ENCODE measurements at places on chromosomes 5 and 9.

- DNase-seq = no peak
Observed at GRCh38 chr5:4244306-4244705, 648.7 kb downstream of the IRX1 start.

DNA sequence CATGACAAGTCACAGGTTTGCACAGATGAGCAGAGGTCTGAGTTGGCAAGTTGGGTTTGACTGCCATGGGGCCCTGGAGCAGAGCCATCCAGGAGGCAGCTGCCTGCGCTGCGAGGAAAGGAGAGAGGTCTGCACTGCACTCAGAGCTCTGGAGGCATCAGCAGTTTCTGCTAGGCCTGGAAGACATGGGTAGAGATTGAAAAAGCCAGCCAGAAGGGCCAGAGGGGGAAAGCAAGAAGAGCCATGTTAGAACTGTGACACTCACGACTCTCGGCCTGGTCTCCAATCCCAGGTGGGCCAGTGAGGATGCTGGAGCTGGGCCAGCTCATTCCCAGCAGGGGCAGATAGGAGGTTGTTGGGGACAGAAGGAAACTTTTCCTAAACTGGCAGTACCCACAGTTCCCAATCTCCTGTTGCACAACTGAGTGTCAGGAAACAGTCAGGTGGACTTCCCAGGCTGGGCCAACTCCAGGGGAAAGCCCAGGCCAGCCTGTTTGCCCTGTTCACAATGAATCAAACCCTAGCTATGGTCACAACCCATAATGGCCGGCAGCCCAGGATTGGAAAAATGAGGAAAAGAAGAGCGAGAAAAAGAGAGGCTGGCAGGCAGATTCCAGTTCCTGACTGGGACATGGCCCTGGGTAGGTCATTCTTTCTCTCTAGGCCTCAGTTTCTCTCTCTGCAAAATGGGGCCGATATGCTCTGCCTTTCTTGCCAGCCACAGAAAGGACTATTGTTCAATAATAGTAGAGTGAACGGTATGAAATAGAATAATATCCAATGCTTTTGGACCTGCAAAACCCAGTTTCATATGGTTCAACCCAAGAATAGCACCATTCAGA, 7.8 kb upstream of the ORM1 start:
- no peak for DNase-seq

GRCh38 chr5:143678148-143678905, 133.6 kb upstream of the HMHB1 start:
- DNase-seq = no peak

- no peak for DNase-seq
Observed at GRCh38 chr5:160263326-160263855, 34.1 kb downstream of the FABP6 start.

GRCh38 chr9:77271023-77271690, 93.8 kb downstream of the VPS13A start:
- DNase-seq = no peak
